Hypothalamus (tissue), 51 donors: ENCODE measurements at places on chromosomes 6 and 20.

- no peak for DNase-seq
Measured at GRCh38 chr6:87900160-87900698, 147.4 kb upstream of the SPACA1 start.

DNA sequence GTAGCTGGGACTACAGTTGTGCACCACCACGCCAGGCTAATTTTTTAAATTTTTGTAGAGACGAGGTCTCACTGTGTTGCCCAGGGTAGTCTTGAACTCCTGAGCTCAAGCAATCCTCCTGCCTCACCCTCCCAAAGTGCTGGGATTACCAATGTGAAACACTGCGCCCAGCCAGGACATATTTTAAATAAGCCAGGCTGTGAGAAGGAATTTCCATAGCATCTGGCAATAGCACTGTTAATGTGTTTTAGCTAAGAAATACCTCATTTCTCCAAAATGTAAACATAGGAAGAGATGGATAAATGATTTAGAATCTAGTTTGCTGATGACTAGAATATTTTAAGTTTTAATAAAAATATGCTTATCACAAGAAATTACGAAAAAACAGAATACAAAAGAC lies 27.0 kb upstream of the SLA2 start:
- DNase-seq, result no peak

- no peak for DNase-seq
Measured at GRCh38 chr6:133594652-133595110, 294.2 kb upstream of the TCF21 start.

GRCh38 chr6:28709478-28710349 lies 184.0 kb downstream of the GPX5 start:
- DNase-seq, result no peak

DNA sequence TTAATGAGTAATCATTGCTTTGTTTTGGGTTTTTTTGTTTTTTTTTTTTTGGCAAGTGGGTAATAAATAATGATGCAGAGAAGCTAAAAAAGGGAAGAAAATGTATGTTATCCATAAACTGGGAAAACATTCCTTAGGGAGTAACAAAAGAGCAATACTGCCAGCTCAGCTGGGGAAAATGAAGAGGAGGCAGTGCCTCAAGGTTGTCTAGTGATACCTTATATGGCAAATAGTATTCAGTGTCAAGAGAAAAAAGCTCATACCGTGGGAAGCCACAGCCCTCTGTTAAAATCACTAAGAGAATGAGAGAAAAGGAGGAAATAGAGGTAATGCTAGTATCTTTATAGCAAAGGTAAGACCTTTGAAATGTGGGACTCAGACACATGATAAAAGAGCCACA lies 47.1 kb upstream of the SMLR1 start:
- DNase-seq, result no peak

DNA sequence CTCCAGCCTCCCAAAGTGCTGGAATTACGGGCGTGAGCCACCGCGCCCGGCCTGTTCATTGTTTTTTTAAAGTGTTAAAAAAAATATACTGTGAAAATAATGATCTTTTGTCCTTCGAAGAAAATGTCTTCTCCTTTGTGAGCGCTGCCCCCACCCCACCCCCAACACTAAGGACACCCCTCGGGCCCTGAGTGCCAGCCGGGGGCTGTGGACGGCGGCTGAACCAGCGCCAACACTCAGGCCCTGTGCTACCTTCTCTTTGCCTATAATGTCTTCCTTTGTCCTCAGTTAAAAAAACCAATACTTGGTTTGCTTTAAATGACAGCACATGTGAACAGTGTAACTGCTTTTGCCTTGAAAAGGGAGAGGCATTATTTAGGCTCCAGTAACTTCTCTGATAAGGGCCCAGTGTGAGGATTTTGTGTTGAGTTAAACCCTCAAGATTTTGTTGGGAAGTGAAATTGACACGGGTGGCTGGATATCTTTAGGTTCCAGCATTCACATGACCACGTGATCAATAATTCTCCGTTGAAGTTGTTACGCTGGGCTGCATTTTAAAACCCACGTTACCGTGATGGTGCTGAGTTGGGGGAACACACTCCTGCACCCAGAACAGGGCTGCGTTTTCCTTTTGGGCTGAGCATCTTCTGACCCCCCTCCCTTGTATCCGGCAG lies 9.5 kb upstream of the ADRM1 start:
- DNase-seq, result no peak

DNA sequence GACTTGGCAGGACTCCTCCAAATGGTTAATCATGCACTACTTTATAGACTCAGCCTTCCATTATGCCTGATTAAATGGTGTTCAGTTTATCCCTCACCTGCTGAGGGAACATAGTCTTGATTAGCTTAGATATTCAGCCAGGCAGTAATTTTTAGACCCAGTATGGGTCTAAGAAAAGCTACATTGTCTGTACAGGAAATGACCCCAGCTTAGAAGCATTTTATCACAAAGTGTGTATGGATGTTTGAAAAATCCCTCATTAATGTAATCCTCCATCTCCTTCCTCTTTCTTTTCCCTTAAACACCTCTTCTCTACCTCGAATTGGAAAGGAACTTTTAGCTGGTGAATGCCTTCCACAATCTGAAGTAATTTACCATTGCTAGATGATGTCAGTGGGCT lies 252.2 kb upstream of the BMP2 start:
- no peak for DNase-seq

- no peak for DNase-seq
Measured at GRCh38 chr20:11246251-11246775, 572.5 kb upstream of the JAG1 start.
